ENCODE measurements at places on chromosomes 5 and 9.
A peak's percentile ranks its signal among the peaks of the same experiment; 100 is the strongest.

- no peak for DNase-seq
Measured at GRCh38 chr9:115668521-115668920, 485.1 kb upstream of the PAPPA start.

- no peak for DNase-seq
Measured at GRCh38 chr9:38467404-38467803, 43.1 kb upstream of the IGFBPL1 start.

DNA sequence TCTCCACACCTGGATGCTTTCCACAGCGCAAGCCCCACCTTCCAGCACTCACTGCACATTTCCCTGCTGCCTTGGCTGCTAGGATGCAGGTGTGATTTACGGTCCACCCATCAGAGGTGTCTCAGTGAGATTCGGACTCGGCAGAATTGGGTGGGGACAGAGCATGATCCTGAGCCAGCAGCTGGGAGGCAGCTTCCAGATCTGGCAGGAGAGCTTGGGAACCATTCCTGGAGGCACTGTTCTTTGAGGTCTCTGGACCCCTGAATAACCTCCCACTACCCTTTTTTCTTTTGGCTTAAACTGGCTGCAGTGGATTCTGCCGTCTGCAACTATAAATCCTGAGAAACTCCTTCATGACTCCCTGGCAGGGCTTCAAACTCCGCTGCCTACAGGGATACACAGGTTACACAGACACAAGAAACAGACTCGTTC, 99.6 kb upstream of the PHYKPL start:
- DNase-seq: no peak

GRCh38 chr5:75277463-75277862, 40.8 kb upstream of the ANKRD31 start:
- no peak for DNase-seq

GRCh38 chr9:88235615-88236014, 97.3 kb upstream of the SPATA31C2 start:
- no peak for DNase-seq

DNA sequence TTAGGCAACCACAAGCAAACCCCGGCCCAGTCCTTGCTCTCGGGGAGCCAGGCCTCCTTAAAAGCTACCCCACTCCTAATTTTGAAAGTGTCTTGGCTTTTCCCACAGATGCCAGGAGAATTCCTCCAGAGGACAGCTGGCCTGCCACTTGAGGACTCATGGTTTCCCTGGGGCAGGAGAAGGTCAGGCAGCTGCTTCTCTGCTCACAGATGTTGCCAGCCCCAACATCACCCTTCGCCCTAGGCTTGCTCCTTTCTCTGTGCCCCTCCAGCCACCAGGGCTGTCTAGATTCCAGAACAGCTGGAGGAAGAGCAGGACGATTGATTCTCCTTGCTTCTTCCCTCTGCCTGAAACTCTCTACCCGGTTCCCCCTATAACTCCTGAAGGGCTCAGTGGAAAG, 8.5 kb downstream of the GGTA1 start:
- DNase-seq: no peak

DNA sequence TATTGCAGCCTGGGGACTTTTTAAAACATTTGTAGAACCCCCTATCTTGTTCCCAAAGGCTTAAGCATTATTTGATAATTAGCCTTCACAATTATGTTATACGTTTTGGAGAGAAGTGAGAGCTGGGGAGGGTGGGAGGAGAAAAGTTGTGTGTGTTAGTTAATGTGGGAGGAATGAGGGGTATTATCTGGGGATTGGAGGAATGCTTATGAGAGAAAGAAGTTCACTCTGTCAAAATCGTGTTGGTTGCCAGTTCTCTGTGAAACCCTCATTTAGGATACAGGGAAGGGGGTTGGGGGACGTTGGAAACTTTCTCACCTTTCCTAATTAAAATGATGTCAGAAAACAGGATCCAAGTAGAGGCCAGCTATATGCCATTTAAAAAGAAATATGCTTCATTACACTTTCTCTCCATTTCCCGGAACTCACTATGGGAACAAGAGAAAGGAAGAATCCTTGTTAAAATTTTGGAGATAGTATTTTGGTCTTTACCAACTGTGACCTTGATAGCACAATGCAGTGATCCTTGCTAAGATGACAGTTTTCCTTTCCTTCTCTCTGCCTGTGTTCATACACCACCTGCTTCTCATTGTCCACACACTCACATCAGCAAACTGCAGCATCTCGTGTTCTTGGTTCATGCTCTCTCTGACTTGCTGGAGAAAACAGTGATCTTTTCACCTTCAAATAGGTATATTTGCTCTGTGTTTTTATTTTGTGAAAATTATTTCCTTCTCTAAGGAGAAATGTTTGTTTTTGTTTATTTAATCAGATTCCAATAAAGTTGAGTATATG, 336.7 kb upstream of the CLINT1 start:
- DNase-seq: no peak

DNA sequence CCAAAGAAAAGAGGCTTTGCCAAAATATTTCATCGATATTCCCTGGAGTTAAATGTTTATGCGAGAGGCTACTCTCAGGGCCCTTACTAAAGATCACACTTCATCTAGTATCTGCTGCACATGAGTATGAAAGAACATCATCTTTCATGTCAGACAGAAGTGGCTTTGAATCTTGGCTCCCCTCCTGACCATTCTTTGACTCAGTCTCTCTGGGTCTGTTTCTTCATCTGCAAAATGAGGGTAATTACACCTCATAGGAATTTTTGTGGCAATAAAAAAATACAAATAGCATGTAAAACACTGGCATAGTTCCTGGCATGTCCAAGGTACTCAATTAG, 58.1 kb downstream of the SLIT3 start:
- no peak for DNase-seq

DNA sequence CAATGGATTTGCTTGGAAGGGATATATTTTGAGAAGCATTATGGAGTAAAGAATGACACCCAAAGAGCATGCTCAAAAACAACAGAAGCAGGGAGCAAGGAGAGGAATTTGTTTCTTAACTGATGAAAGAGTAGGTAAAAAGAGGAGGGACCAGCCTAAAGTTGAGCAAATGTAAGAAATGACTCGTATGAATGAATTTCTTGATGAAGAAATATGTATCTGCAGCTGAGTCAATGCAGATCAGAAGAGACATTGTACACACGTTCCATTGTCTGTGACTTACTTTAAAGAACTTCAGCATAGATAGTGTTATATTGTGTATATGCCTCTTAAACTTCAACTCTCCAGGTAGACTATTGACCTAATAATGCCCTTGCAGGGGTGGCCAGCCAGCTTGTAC, 112.7 kb upstream of the NREP start:
- no peak for DNase-seq

DNA sequence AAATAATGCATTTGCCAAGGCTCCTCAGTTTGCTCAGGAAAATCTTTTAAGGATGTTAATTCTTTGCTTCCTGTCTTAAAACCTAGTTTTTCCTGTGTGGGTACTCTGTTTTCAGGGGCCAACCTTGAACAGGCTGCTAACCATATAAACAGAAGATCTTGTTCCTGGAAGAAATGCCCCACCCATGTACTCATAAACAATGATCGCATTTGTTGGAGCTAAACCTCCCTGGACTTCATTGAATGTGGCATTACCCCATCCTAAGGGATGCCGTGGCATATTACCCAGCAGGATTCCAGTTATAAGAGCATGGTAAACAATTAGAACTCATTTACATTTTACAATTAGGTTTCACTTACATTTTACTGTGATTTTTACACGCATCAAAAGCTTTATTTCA, 436.0 kb downstream of the ZNF608 start:
- DNase-seq: no peak

DNA sequence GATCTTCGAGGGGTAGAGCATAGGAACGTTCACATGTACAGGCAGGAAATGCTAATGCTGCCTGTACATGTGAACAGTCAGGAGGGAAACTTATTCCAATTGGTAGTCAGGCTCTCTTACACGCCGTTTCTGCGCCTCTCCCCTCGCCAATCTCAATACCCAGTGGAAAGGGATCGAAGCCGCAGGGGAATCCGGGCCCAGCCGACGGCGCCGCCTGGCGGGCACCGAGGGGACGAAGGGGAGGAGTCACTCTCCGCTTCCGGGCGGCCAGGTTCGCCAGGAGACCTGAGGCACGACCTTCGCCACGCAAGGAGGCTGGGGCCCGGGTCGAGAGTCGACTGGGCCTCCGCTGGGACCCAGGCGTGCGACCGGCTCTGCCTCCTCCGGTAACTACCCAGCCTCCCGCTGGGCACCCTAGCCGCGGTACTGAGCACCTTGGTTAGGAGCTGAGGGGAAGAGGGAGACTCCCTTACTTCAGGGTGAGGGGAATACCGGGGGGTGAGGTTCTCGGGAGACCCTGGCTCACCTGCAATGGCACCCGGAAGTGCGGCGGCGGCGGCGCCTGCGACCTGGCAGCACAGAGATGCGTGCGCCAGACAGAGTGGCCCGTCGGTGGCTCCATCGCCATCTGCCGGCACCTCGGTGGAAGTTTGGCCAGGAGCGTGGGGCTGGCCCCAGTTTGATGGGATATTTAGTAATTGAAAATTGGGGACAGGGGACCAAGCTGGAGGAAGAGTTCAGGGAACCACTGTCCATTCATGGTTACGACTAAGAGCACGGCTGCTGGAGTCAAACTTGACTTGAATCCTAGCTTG, at the start of gene PIGO:
Gene PIGO (minus strand): TSS at position 557 of the 815 bp plus-strand sequence. CDS start 1,026 bp downstream, outside the sequence.
- peak; percentile 89 for DNase-seq

DNA sequence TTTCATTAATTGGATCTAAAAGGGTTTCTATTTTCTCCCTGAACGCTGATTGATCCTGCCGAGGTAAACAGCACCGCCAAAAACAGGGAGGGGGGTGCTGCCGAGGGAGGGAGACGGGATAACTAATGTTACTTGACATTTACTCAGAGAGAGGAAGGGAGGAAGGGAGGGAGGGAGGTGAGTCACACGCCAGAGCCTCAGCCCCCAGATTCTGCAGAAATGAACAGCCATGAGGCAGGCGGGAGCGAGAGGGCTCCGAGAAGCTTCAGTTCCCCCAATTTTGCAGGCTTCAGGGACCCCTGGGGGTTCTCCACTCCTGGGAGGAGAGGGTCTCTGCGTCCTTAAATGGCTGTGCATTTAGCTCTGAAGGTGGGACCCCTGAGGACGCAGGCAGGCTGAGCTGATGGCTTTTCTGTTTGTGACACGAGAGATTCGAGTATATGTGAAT, 59.1 kb upstream of the IER5L start:
- DNase-seq: no peak

DNA sequence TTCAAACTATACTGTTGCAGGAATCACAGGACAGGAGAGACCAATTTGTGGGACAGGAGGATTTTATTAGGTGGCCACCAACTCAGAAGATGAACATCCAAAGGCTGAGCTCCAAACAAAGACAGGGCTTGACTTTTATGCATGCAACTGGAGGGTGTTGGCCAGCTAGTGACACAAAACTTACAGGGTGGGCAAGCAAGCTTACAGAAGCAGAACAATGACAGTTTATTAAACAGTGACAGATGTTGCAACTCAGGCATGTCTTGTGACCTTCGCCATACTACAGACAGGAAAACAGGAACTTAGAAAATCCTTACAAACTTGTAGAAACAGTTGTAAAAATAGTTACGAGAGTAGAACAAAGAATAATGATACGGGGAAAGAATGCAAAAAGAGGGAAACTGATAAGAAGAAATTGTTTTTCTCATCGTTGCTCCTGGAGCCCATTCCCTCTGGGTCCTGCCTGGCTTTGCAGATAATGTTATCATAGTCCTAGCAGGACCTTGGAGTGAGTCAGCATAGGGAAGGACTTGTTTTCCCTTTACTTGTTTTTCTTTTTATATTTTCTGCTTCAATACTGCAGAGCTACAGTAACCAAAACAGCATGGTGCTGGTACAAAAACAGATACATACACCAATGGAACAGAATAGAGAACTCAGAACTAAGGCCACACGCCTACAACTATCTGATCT, 2083.0 kb upstream of the ACO1 start:
- DNase-seq: no peak

- DNase-seq: no peak
Measured at GRCh38 chr5:21910731-21911130, 942.4 kb downstream of the CDH12 start.

DNA sequence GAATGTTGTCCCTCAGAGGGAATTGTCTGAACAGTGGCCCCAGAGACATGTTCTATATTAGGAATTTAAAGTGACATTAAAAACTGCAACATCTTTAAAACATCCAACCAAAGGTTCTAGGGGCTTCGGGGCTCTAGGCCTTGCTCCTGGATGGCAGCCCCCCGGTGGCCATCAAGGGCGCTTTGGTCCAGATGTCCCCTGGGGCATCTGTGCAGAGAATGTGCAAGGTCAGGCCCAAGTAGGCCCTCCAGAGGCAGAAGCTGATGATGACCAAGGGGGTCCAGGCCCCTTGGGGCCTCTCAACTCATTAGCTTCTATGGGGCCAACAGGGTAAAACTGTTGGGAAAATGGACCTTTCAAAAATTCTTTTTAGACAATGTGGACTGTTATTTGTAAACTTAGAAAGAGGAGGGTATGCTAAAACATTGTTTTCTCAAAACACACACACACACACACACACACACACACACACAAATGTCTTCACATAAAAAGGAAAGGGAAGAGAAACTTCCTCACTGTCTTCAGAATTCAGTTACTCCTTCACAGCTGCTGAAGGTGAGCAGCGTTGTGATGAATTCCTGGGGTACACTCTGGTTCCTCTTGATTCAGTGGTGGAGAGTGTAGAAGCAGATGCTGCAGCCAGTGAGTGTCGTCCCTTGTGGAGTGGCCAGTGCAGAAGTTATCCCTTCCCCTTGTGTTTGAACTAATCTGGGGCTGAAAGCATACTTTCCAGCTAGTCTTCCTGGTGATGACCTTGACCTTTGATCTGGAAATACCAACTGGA, 125.2 kb downstream of the WDR41 start:
- no peak for DNase-seq

GRCh38 chr5:9707732-9708462, 77.7 kb upstream of the TAS2R1 start:
- no peak for DNase-seq

DNA sequence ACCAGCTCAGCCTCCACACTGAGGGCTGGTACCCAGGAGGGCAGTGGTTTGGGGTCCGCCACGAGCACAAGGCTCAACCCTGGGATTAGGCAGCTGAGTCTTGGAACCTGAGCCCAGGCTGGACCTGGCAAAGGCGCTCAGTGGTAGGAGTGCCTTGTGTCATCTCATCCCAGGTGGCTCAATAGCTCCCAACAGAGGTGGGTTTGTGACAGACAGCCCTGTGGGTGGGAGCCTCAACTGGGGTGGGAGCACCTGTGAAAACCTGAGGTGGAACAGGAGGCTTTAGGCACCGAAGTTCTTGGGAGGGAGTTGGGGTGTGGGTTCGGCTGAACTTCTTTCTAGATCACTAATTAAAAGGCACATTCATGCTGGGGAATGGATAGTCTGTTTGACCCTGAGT, 35.2 kb upstream of the SMU1 start:
- no peak for DNase-seq

- DNase-seq: no peak
Measured at GRCh38 chr5:5767286-5767928, 344.9 kb downstream of the ICE1 start.
